ENCODE measurements at places on chromosomes 1 and 21.

DNA sequence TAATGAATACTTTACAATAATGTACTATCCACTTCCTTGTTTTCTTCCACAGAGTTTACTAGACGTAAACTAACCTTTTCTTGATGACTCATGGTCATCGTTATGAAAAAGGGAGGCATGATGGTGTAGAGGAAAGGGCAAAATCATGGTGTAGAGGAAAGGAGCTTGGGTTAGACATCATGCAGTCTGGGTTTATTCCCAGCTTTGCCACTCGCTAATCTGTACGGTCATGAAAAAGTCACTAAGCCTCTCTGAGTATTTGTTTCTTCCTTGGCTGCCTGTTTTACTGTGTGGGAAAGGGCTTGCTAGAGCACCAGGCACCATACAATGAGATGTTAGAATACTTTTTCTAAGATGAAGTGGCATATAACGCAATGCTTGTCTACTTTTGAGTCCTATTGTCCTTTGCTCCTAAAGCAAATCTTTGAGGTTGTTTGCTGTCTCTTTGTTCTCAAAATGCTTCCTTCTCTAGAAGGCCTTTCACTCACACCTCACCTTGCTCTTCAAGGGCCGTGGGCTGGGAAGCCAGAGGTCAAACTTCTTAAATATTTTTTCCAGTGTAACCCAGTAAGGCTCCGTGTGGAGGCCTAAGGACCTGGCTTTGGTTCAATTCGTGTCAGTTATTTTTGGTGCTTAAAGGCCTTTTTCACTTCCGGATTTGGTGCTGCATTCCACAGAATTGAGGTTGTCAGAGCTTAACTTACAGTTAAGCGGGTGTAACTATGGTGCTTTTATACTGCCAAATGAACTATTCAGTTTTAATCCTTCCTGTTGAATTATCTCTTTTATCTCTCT, 9.9 kb upstream of the ETV3 start:
- DNase-seq: peak; percentile 55

DNA sequence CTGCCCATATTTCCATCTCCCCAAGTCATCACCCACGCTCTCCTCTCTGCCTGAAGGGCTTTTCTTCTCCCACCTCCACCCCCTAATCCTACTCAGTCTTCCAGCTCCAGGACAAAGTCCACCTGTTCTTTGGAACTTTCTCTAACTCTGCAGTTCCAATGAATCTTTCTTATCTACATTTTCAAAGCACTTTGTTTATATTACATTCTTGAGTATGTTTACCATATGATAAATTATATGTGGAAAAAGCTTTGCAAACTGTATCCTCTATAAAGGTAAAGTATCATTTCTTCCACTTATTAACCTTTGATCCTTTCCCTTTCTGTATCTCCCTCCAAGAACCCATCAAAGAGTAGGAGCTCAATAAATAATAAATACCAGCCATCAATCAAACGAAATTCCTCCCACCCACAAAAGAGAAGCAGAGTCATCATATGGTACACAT, 39.7 kb downstream of the TTC13 start:
- no peak for DNase-seq

DNA sequence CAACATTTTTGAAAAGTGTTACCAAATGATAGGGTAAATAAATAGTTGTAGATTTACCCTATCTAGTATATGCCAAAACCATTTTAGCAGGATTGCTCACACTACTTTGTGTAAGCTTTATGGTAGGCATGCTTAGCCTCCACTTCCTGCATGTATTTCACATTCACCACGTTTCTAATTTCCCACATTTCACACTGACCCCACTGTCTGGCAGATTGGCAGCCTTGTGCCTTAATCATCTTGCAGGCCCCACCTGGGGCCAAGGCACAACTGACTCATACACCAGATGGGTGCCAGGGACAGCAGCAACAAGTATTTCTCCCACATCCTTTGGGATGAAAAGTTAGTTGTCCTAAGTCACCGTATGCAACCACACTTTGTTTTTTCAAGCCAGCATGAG, 21.2 kb upstream of the CENPF start:
- peak; percentile 85 for DNase-seq

GRCh38 chr1:225652729-225653462, at the start of gene ENAH:
TSS of gene ENAH (minus strand) at chr1:225653123. CDS start at chr1:225652690, 433 bp downstream.
- DNase-seq: peak; percentile 82

DNA sequence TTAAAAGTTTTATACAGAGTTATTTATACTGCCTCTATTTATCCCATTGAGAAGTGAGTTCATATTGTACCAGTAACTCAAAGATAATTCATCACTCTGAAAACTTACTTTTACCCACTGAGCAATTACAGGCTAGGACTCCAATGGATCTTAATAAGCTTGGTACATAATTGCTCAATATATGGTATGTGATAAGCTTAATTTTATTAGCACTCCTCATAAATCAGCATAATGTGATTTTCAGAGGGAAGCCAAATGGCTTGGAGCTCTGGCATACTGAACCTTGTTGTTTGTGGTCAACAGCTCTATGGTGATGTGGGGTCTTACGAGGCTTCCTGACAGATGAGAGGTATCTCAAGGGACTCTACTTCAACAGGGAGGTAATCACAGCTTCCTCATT, 26.3 kb downstream of the ADAM30 start:
- DNase-seq: no peak

GRCh38 chr1:192697771-192698170, 61.8 kb downstream of the RGS13 start:
- no peak for DNase-seq

DNA sequence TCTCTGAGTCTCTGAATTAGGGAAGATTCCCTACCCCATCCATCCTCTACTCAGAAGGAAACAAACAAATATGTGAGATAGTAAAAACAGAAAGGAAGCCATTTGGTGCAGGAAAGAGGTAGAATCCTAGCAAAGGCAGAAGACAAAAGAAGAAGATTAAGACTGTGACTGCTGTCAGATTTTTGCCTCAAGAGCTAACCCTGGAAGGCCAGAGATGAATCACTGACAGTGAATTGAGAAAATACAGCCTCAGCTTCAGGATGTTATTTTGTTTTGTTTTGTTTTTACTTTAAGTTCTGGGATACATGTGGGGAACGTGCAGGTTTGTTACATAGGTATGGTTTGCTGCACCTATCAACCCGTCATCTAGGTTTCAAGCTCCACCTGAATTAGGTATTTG, 31.7 kb downstream of the DSTYK start:
- peak; percentile 9 for DNase-seq
